ENCODE measurements at places on chromosomes 1 and 21.

DNA sequence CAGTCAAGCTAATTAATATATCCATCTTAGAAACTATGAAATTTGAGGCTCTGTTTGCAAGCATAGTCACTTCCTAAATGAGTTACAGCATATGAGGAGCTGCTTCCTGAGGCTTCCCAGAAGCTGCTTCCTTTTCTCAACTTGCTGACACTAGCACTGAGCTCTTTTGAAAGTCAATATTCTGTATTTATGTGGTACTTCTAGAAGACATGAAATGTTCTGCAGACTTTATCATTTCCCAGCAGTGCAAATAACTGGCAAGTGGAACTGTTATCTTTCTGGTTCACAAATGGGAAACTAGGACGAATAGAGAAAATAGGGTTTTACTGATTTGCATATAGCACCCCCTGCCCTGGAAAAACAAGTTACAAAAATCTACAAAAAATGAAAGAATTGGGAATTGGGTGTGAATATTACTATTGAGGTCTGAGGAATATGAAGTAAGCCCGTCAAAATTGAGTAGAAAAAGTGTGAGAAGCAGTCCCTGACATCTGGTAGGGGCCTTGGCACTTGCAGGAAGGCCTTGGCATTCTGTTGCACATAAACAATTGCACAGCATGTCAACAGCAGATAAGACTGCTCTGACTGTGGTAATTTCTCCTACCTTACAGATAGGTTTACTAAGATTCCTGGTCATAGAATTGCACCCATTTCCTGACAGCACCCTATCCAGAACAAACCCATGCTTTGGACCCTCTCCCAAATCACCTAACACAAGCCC, 7.1 kb downstream of the GIPC2 start:
- H3K4me1 ChIP-seq: no peaks in the 10 kb centered on the region
- H3K36me3 ChIP-seq: no peaks in the 10 kb centered on the region
- no peak for DNase-seq
- H3K27ac ChIP-seq: no peak overlapping the region
- H3K27me3 ChIP-seq: peaks cover 10% of the 10 kb centered on the region
- H3K4me3 ChIP-seq: no peak overlapping the region

DNA sequence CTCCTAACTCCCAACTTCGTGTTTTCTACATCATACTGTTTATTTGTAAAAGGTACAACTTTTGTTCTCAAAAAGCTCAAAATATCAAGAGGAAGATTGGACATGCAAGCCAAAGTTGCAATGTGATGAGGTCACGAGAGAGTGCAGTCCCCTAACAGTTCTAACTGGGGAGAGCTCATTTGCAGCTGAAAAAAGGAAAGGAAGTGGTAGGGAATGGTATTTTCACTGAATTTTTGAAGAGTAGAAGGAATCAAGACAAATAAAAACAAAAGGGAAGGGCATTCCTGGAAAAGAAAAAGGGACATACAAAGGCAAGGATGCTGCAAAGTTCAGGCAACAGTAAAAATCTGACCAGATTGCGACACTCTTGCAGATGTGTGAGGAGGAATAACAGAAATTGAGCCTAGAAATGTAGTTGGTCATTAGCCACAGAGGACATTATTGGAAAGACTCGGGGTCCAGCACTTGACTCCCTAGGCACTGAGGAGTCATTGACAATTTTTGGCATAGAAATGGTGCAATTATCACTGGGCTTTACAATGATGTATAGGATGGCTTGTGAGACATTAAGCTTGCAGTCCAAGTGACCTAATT, 67.9 kb downstream of the TBX15 start:
- no peak overlapping the region for H3K4me3 ChIP-seq
- no peak overlapping the region for H3K27ac ChIP-seq
- no peaks in the 10 kb centered on the region for H3K36me3 ChIP-seq
- peaks cover 8% of the 10 kb centered on the region for H3K4me1 ChIP-seq
- H3K27me3 ChIP-seq: no peaks in the 10 kb centered on the region
- DNase-seq: no peak

DNA sequence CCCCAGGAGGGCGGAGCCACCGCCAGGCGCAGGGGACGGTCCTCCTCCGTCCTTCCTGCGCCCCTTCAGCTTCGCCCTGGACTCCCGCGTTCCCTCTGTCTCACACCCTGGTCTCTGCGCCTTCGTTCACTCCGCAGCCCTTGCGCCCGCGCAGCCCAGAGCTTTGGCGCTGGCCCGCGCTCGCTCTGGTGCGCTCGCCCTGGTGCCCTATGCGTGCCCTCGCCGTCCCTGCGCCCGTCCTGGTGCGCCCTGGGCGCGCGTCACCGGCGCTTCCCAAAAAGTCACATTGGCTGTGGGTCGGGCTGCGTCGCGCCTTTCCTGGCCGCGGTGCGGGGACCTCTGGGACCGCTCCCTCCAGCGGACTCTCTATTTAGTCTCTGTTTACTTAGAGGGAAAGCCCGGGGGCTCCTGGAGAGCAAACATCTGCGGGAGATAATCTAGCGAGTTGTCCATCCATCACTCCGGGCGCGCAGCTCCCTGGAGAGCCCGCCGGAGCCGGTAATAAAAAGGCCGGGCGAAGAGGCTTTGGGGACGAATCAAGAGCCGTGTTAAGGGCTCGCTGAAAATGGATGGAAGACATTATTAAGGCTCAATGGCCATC, 178.6 kb downstream of the PRDM16 start:
- no peaks in the 10 kb centered on the region for H3K27me3 ChIP-seq
- H3K4me3 ChIP-seq: no peak overlapping the region
- H3K4me1 ChIP-seq: no peaks in the 10 kb centered on the region

DNA sequence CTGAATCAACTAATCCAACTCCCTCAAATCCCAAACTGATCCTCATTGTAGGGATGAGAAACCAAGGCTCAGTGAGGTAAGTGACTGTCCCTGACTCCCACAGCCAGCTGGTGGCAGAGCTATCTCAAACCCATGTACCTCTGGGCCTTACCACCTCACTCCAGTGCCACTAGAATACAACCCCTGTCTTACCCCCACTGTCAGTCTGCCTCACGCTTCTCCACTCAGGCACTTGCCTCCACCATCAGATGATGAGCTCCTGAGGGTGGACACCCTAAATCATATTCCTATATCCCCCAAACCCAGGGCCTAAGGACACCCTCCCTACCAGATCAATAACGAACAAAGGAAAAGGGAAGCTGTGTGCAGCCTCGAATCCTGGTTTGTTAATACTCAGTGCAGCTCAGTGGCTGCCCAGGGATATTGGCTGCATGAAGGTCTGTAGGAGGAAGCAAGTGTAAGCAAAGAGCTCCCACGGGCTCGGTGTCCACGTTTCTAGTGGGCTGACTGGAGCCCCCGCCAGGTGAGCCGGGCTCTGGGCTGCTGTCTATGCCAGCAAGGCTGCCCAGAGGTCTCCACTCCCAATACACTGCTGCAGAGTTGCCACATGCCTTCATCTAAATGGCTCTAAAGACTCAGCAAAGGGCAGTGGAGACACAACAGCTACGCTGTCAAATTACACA, 533.4 kb downstream of the MATN1 start:
- H3K4me3 ChIP-seq: no peak overlapping the region
- DNase-seq: no peak
- H3K4me1 ChIP-seq: no peaks in the 10 kb centered on the region
- no peaks in the 10 kb centered on the region for H3K27me3 ChIP-seq
- no peak overlapping the region for H3K27ac ChIP-seq

GRCh38 chr1:96329121-96329520, 392.5 kb upstream of the PTBP2 start:
- no peaks in the 10 kb centered on the region for H3K27me3 ChIP-seq
- DNase-seq: no peak
- no peaks in the 10 kb centered on the region for H3K36me3 ChIP-seq

GRCh38 chr1:212752252-212752933, 39.2 kb downstream of the NSL1 start:
- peak; percentile 35 for DNase-seq
- H3K27ac ChIP-seq: peak overlapping the region; percentile 77
- no peaks in the 10 kb centered on the region for H3K27me3 ChIP-seq
- H3K4me3 ChIP-seq: no peak overlapping the region

GRCh38 chr1:165616054-165616612, 14.9 kb upstream of the MGST3 start:
- H3K4me3 ChIP-seq: no peak overlapping the region
- H3K27me3 ChIP-seq: peaks cover 8% of the 10 kb centered on the region

DNA sequence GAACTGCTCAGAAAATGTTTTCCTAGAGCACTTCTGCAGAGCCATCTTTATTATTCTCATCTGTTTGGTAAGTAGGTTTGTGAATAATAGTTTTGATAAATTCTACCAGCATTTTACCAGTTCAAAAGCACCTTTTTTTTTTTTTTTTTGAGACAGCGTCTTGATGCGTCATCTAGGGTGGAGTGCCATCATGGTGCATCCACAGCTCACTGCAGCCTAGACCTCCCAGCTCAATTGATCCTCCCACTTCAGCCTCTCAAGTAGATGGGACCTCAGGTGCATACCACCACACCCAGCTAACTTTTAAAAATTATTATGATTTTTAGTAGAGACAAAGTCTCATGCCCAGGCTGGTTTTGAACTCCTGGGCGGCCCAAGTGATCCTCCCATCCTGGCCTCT, 9.8 kb upstream of the RHBG start:
- no peaks in the 10 kb centered on the region for H3K36me3 ChIP-seq
- H3K4me1 ChIP-seq: peaks cover 9% of the 10 kb centered on the region
- H3K4me3 ChIP-seq: no peak overlapping the region
- peaks cover 31% of the 10 kb centered on the region for H3K27me3 ChIP-seq
- DNase-seq: no peak

GRCh38 chr1:230379928-230380327, 46.2 kb downstream of the PGBD5 start:
- no peak overlapping the region for H3K27ac ChIP-seq
- no peak overlapping the region for H3K4me3 ChIP-seq
- H3K4me1 ChIP-seq: no peaks in the 10 kb centered on the region
- H3K36me3 ChIP-seq: no peaks in the 10 kb centered on the region

- no peak overlapping the region for H3K27ac ChIP-seq
- DNase-seq: no peak
- H3K36me3 ChIP-seq: no peaks in the 10 kb centered on the region
- H3K27me3 ChIP-seq: peaks cover 3% of the 10 kb centered on the region
- H3K4me1 ChIP-seq: peaks cover 5% of the 10 kb centered on the region
Measured at GRCh38 chr1:35264035-35264434, 4.5 kb upstream of the ZMYM4 start.

- peaks cover 63% of the 10 kb centered on the region for H3K36me3 ChIP-seq
- H3K4me1 ChIP-seq: peaks cover 13% of the 10 kb centered on the region
- H3K4me3 ChIP-seq: no peak overlapping the region
- DNase-seq: no peak
- no peak overlapping the region for H3K27ac ChIP-seq
Measured at GRCh38 chr1:45516036-45516435, 5.6 kb downstream of the PRDX1 start.

DNA sequence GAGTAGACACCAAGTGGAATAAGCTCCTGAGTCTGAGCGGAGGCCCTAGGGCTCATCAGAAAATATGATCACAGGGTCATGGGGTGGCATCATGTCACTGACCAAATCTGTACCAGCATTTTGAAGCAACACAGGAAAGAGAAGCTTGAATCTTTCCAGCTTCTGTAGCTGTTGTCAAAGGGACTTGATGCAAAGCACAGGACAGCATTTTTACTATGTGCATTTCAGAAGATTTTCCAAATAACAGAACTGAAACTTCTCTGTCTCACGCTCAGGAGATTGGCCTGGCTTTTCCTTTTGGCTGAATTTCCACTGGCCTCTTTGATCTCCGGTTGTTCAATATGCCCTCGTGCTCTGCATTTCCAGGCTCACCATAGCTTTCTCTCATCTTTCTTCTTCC, 127.2 kb upstream of the ATP1B1 start:
- DNase-seq: no peak
- no peaks in the 10 kb centered on the region for H3K27me3 ChIP-seq
- no peak overlapping the region for H3K4me3 ChIP-seq
- H3K36me3 ChIP-seq: no peaks in the 10 kb centered on the region
- no peak overlapping the region for H3K27ac ChIP-seq

Measured in B cell (primary cell).